ENCODE measurements at places on chromosomes 13 and 19. TPM values are rescaled to one million over a fixed set of nuclear protein-coding genes. Genes with fewer than 3 reads are reported as not detected.

The FCHO1 gene
- 150 TPM for total RNA-seq

The ANKLE1 gene
- total RNA-seq, result 3.0 TPM

The SIGLEC12 gene
- total RNA-seq, result not detected

The IL17D gene
- 47.3 TPM for total RNA-seq

The CCDC8 gene
- 4.0 TPM for total RNA-seq

The NAXD gene
- total RNA-seq, result 59.2 TPM

The THAP8 gene
- total RNA-seq, result 5.7 TPM
